ENCODE measurements at places on chromosomes 12 and 14. TPM values are rescaled to one million over a fixed set of nuclear protein-coding genes. Genes with fewer than 3 reads are reported as not detected.

DNA sequence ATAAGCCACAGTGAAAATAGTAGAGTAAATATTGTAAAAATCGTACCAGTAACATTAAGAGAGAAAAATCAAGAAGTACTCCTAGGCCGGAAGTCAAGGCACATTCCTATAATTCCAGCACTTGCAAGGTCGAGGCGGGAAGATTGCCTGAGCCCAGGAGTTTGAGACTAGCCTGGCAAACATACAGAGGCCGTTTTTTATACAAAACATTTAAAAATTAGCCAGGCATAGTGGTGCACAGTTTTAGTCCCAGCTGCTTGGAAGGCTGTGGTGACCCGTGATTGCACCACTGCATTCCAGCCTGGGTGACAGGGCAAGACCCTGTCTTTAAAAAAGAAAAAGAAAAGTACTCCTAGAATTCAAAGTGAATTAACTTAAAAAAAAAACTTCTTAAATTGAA is 341.8 kb downstream of the C12orf50 start:
- DNase-seq, result no peak

- DNase-seq, result no peak
Observed at GRCh38 chr14:45793081-45793480, 540.1 kb upstream of the MIS18BP1 start.

GRCh38 chr12:92860521-92860920 is 68.6 kb downstream of the EEA1 start:
- no peak for DNase-seq

- no peak for DNase-seq
Observed at GRCh38 chr12:96434107-96434506, 33.9 kb upstream of the CDK17 start.

- no peak for DNase-seq
Observed at GRCh38 chr14:88632512-88632911, 69.7 kb downstream of the ZC3H14 start.

DNA sequence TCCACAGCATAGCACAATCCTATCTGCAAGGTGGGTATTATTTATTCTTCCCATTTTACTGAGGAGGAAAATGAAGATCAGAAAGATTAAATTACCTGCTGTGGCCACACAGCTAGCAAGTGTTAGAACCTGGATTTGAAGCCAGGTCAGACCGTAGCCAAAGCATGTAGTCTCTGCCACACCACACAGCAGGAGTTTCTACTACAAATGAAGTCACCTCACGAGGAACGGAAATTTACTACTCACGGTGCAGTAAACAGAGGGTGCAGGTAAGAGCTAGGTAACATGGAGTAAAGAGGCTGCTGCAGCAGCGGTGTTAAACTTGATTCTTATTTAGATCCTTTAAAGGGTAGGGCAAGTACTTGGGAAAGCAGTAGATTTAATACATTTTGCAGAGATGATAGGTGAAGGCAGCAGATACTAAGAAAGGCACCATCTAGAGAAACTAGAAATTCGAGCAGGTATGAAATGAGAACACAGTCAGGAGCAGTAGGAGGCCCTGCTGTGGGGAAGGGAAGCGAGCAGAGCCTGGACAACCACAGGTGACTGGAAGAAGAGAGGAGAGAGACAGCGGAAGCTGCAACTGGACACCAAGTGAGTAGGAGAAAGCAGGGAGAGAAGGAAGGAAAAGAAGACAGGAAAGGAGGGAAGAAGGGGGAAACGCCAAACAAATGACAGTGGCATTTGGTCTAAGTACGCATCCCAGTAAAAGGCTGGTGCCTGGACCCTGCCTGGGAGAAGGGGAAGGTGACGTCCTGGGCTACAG is 21.5 kb downstream of the SPTB start:
- DNase-seq, result no peak

Gene RFX4
- polyA plus RNA-seq, result not detected

Gene KLRF1
- 0.71 TPM for polyA plus RNA-seq

GRCh38 chr12:7242176-7243101 is 53.0 kb downstream of the PEX5 start:
- DNase-seq, result no peak

GRCh38 chr14:96053600-96054381 is 14.6 kb downstream of the C14orf132 start:
- peak; percentile 63 for DNase-seq

DNA sequence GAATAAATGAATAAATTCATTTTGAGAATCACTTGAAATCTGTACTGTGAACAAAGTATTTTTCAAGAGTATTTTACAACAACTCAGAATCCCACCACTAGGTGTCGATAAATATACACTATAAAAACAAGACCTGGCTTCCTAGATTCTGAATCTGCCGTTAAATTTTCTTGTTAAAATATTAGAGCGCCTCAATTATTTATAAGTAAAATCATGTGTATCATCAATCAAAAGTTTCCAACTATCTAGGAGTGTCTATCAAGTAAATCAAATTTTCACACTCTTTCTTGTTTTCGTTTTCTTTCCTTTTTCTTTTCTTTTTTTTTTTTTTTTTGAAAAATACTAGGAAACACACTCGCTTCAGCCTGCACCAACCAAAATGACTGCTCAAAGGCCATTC is 179.2 kb upstream of the DCN start:
- no peak for DNase-seq

DNA sequence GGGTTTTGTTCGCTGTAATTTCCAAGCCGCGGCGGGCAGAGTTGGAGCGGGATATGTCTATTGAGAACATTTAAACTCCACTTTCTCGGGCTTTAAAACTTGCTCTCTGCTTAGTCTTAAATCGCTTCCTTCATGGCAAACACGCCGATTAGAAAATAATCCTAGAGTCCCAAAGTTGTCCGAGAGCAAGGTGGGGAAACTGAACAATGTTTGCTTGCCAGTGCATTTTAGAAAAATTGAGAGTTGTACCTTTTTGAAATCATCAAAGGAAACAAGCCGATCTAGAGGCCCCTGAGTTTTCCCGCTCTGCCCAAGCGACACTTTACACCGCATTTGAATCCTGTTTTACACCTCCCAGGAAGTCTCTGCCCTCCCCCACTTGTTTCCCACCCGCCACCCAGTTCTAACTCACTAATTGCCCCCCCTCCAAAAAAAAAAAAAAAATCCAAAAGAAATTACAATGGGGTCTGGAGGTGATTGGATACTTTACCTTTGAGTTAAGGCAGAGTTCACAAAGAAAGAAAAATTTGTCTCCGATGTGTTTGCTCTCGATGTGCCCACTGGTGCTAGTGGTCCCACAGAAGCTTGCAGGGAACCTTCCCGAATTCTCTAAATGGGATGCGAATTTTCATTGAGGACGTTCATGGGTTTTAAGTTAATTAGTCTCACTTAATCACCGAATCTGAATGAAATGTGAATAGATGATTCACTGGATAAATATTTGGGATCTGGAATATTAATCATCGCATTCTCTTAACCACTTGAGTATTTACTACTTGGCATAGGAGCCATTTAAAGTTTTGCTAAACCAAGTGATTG is 2.3 kb downstream of the HMGA2 start:
- DNase-seq, result no peak

GRCh38 chr12:53224061-53224896 is 7.7 kb downstream of the RARG start:
- DNase-seq, result no peak

GRCh38 chr12:111451649-111452129 is 46.0 kb downstream of the SH2B3 start:
- no peak for DNase-seq

Gene DLST
- 104 TPM for polyA plus RNA-seq

- no peak for DNase-seq
Observed at GRCh38 chr14:99971941-99972747, 93.1 kb upstream of the EVL start.

Measured in left lung (tissue), 14 donors.